ENCODE measurements at places on chromosomes 5 and 9.
A peak's percentile ranks its signal among the peaks of the same experiment; 100 is the strongest.

GRCh38 chr9:77475641-77476473, 172.3 kb downstream of the GNA14 start:
- peak; percentile 57 for DNase-seq

GRCh38 chr5:172973931-172974330, 9.6 kb upstream of the ATP6V0E1 start:
- no peak for DNase-seq

GRCh38 chr5:1186351-1187233, 14.8 kb upstream of the SLC6A19 start:
- no peak for DNase-seq

GRCh38 chr5:140042643-140043507, at the start of gene NRG2:
TSS of gene NRG2 (minus strand) at chr5:140043299.
- peak; percentile 25 for DNase-seq

GRCh38 chr5:72749362-72749997, 67.0 kb upstream of the TNPO1 start:
- DNase-seq: no peak

Data from CD4-positive, alpha-beta T cell (primary cell).